ENCODE measurements at places on chromosomes 2 and 18.

- DNase-seq, result no peak
Observed at GRCh38 chr2:132692816-132693215, 22.8 kb upstream of the LYPD1 start.

- no peak for DNase-seq
Observed at GRCh38 chr2:48380208-48380607, 149.7 kb upstream of the STON1 start.

DNA sequence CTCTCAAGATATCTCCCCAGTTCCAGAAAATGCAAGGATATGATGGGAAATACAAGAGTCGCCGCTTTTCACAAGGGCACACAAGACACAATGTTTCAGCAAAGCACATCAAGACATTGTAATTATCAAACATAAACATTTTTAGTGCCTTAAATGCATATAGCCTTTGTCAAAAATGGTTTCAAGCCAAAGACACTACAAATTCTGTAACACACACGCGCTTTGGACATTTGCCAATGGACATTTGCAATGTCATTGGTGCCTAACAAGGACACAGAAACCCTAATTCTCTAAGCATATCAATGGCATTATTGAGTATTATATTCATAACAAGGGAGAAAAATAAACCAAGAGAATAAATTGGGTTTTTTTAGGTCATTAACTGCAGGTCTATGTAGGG is 16.1 kb downstream of the ADD2 start:
- no peak for DNase-seq

DNA sequence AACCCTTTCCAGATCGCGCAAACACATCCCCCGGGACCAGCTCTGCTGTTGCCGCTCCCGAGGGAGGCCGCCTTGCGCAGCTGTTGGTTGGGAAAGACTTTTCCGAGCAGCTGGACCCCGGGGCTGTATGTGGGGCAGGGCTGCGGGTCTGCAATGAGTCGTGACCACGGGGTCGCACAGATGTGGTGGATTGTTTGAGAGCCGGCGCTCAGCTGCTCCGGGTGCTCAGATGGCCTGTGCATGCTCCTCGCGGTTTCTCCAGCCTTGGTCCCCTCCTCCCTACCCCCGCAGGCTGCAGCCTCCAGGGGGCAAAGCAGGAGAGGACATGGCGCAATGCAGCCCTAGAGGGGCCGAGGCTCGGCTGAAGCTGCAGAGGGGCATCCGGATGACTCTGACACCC is 105.2 kb upstream of the OTOS start:
- DNase-seq, result no peak

GRCh38 chr2:111626037-111626864 is 257.7 kb downstream of the ANAPC1 start:
- no peak for DNase-seq

DNA sequence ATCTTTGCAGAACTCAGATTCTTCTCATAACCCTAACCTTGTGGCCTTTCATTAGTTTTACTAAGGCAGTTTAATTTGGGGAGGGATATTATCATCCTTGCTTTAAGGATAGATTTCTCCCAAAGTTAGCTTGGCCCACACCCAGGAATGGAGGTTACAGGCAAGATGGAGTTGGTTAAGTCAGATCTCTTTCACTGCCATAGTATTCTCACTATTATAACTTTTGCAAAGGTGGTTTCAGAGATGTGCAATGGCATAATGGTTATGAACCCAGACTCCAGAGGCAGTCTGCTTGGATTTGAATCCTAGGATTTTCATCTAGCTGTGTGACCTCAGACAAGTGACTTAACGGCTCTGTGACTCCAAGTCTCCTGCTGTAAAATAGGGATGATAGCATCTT is 48.7 kb upstream of the NDUFV2 start:
- DNase-seq, result no peak

GRCh38 chr2:143132355-143132754 is 3.1 kb downstream of the ARHGAP15 start:
- no peak for DNase-seq

DNA sequence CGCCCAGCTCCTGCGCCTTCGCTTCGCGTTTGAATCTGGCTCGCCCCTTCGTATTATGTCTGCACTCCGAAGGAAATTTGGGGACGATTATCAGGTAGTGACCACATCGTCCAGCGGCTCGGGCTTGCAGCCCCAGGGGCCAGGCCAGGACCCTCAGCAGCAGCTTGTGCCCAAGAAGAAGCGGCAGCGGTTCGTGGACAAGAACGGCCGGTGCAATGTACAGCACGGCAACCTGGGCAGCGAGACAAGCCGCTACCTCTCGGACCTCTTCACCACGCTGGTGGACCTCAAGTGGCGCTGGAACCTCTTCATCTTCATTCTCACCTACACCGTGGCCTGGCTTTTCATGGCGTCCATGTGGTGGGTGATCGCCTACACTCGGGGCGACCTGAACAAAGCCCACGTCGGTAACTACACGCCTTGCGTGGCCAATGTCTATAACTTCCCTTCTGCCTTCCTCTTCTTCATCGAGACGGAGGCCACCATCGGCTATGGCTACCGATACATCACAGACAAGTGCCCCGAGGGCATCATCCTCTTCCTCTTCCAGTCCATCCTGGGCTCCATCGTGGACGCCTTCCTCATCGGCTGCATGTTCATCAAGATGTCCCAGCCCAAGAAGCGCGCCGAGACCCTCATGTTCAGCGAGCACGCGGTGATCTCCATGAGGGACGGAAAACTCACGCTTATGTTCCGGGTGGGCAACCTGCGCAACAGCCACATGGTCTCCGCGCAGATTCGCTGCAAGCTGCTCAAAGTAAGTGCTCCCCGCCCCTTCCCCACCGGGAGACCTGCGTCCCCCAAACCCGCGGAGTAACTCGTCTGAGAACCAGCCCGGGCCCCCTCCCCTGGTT is 453 bp downstream of the KCNJ3 start:
- no peak for DNase-seq

DNA sequence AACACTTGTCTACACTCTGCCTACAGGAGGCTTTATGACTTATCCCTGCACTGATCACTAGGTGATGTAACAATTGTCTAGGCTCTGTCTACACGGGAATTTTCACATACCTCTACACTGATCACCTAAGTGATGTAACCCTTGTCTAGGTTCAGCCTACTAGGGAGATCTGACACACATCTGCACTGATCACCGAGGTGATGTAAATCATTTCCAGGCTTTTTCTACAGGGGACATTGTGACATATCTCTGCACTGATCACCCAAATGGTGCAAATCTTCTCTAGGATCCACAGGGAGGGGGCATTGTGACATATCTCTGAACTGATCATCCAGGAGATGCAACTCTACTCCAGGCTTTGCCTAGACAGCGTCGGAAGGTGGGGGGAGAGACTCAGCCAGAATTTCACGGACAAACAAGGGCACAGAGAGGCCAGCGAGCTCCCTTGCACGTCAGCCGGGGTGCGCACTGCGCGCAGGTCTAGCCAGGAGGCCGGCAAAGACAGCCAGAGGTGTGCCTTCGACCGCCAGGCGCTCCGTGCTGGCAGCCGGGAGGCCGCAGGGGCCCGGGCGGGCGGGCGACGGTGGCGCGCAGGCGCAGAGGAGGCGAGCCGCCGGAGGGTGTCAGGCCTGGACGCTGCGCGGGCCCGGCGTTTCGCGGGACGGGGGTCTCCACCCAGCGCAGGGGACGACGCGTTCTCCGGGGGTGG is 46.9 kb upstream of the USP14 start:
- no peak for DNase-seq
